ENCODE measurements at places on chromosomes 1 and 21. TPM values are rescaled to one million over a fixed set of nuclear protein-coding genes. Genes with fewer than 3 reads are reported as not detected.

OR2M3 gene
- 0.27 TPM for total RNA-seq

SIM2 gene
- not detected for total RNA-seq

SEC16B gene
- total RNA-seq, result 2.4 TPM

SPRR2F gene
- total RNA-seq, result not detected

RXFP4 gene
- not detected for total RNA-seq

DNA sequence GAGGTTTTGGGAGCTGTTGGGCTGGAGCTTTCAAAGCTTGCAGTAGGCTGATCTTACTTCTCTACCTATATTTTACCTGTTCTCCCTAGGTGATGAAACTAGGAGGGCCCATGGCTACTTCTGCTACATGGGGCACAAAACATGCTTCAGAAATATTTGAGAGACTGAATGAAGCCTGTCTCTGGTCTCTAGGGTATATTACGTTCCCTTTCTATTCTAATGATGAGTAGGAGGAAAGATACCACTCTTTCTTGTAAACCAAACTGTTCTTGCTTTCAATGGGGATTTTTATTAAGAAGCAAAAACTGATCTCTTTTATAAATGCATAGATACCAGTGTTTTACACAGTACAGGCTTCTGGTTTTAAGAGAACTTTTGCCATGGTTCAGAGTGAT lies 103.1 kb downstream of the GALNT2 start:
- DNase-seq, result no peak

GRCh38 chr1:116170721-116171589 lies 59.8 kb downstream of the MAB21L3 start:
- DNase-seq, result no peak

DNA sequence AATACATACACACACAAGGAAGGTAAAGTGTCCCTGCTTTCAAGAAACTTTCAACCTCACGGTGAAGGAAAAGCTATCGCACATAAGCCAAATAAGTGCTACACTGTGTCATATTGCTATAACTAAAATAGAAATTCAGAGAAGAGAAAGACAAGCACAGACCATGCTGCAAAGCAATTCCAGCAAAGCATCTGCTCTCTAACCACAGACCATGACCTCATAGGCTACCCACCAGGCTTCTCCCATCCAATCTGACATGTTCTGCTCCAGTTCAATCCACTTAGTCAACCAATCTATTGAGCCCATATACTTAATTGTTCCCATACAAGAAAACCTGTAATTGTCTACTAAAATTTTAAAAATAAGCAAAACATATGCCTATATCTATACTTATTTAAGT lies 211.3 kb downstream of the BARHL2 start:
- DNase-seq, result no peak

DNA sequence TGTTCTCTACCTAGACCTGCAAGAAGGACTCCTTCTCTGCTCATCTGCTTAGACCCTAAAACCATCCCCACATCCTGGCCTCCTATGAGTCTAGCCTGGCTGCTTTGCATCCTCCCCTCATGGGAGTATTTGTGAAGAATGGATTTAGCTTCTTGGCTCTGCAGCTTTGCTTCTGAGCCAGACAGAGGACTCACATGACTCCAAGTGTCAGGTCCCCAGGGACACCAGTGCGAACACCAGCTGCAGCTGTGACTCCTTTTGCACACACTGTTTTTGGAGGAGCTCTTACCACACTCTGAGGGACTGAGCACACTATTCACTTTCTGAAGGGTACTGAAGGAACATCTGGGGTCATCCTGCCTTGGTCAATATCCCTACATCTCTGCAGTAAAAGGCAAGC lies 131.8 kb upstream of the SGIP1 start:
- no peak for DNase-seq

DNA sequence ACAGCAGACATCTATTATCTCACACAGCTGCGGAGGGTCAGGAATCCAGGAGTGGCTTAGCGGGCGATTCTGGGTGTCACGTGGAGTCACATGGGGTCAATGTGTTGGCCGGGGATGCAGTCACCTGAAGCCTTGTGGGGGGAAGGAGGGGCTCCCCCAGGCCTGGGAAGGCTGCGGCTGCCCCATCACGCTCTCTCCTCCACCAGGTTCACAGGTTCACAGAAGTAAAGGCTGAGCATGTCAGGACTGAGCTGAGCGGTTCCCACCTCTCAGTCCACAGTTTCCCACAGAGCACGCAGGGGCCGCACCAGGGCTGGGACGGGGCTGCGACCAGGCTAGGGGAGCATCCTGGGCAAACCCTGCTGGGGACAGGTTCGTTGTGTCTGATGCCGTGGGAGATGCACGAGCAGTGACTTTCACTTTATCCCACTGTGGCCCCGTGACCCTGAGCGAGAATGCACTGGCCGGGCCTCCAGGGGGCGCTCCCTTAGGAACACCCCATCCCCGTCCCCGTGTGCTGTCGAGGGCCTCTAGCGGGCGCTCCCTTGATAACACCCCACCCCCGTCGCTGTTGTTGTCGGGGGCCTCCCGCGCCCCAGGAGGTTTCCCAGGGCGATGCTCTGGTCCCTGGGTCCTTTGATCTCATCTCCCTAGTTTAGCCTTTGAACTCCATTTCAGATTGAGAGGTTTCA lies 73.2 kb upstream of the TRAPPC10 start:
- peak; percentile 36 for DNase-seq

DNA sequence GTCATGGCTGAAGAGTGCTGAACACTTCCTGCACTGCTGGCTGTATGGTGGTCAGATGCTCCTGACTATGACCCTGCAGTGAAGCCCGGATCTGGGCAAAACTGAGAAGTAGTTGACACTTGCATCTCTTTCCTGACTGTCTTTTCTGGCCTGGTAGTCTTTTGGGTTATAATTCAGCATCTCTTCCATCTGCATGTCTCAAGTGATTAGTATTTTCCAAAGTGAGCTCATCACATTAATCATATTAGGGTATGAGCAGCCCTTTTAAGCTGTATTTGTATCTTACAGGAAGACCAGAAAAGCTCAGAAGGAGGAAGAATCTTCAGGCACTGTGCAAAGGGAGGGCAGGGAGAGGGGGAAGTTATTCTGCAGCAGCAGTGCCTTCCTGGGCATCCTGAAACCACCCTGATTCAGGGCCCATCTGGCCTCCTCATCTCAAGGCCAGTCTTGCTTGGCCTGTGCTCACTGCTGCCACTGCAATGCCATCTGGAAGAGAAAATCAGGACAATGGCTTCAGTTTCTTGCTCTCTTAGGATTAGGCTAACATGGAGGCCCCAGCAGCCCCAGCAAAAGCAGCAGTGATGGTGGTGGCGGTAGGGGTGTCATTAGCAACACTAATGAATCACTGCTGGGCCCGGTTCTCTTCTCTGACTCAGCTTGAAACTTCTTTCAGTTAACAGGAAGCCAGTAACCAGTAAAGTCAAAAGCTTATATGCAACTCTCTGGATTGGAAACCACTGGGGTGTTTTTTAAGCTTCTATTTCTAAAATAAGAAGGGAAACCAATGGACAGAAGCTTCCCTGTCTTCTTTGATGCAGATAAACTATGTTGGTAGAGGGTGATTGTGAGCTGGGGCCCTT lies 63.3 kb upstream of the WDR26 start:
- DNase-seq, result no peak

GRCh38 chr21:17590430-17590829 lies 22.3 kb downstream of the BTG3 start:
- no peak for DNase-seq

DNA sequence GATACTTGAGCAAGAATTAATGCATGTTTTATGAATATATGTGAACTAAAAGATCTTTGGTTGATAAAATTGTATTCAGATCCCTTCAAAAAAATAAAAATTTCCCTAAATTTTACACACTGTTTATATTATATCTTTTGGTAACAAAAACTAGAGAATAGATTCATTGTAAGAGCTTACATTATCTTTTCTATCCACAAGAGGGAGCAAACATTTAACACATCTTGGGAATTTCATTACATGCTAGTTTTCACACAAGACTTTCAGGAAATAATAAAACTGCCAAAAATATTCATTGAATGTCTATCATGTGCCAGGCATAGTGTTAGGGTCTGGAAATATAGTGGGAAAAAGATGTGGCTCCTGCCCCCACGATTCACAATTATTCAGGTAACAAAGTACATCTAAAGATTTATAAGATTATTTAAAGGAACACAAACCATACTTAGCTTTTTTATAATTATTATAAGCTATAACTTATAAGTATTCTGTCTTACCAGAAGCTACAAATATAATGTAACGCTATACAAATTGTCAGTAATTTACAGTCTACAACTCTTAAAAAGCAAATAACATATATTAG lies 30.6 kb downstream of the FAF1 start:
- DNase-seq, result peak; percentile 24

- no peak for DNase-seq
Observed at GRCh38 chr1:24091971-24092482, 19.9 kb downstream of the MYOM3 start.

- no peak for DNase-seq
Observed at GRCh38 chr1:207344221-207344620, 22.7 kb downstream of the CD55 start.

GRCh38 chr1:79293611-79294010 lies 287.1 kb upstream of the ADGRL4 start:
- no peak for DNase-seq
